Adrenal gland (tissue), 19 donors: ENCODE measurements at places on chromosomes 3 and 15.

DNA sequence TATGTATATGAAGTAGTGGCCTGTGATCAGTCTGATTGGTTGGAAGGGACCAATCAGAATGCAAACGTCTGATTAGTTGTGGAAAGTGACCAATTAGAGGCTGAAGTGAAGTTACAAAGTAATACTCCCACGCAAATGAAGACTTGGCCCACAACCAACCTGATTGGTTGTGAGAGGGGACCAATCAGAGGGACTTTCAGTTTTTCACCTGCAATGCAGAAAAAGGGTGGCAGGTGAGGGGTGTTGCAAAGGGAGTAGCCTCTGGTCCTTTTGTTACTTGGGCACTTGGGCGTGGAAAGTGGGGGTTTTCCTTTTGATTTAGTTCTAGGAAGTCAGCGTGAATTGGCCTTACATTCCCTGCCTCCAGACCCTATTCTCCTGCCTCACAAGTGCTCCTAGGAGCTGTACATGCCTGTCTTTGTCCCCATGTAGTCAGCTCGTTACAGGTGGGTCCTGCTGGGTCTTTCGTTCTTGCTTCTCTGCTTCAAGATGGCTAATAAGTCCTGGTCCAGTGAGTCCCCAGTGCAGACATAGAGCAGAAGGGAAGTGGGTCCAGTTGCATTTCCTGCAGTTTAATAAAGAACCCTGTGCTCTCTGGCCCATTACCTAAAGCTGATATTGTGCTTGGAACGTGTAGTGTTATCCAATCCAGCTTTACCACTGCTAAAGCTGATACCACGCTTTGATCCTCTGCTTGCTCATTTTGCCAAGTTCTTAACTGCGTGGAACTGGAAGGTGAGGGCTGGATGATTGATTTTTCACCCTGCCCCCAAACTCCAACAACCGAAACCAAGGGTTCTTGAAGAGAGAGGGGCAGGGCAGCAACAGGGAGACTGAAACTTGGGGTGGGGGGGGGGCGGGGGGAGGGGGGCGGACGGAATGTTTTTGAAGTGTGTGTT, 46.0 kb upstream of the CD47 start:
- DNase-seq, result no peak

GRCh38 chr3:15319575-15319974, 12.8 kb downstream of the SH3BP5 start:
- peak; percentile 83 for DNase-seq

DNA sequence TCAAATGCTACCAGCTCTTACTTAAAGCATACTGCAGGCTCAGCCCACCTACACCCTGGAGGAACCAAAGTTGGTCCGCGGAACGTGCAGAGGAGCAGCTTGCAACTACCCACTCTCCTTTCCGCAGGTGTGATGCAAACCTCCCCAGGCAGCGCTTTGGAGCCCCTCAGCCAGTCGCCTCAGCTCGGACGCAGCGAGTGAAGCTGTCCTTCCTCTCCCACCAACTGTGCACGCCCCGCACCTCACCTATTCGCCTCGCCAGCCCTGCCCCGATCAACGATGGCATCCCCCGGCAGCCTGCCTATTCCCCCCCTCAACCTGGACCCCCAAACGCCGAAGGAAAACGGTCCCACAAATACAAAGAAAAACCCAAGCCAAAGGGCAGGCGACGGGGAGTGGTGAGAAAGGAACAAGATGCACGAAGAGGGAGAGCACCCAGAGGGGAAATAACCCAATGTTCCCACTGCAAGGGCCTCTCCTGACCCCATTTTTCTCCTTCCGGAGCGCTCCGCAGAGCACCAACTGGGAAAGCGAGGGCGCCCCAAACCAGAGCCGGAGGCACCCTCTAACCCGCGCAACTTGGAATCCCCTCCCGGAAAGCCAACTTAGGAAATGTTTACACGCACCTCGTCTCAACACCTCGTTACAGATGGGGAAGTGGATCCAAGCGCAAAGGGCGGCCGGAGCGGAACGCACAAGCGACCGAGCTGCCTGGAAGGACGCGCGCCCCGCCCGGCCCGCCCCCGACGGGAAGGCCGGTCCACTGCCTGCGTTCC, 665 bp downstream of the GLB1 start:
- DNase-seq, result peak; percentile 50

DNA sequence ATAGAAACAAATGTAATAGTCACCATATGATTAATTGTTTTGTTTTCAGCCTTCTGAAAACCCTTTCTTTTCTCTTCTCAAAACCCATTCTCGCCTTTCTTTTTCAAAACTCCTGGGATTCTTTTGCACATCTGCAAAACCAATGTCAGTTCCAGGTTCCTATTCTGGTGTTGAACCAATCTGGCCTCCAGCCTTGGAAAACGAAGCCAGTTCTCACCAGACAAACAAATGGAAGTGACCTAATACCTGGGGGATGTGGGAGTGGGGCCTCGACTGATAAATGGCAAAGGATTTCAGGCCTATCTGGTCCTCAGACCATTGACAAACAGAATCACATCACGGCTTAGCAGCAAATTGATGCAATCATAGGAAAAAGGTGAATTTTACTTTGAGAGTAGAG, 73.0 kb downstream of the COL8A1 start:
- no peak for DNase-seq

- peak; percentile 61 for DNase-seq
Observed at GRCh38 chr3:4350789-4351163, 47.6 kb downstream of the SETMAR start.
